ENCODE measurements at places on chromosomes 16 and 17.

GRCh38 chr17:8707332-8708024 is 37.2 kb downstream of the CCDC42 start:
- no peak for DNase-seq

- no peak for DNase-seq
Observed at GRCh38 chr17:76554131-76554530, 14.3 kb downstream of the PRCD start.

DNA sequence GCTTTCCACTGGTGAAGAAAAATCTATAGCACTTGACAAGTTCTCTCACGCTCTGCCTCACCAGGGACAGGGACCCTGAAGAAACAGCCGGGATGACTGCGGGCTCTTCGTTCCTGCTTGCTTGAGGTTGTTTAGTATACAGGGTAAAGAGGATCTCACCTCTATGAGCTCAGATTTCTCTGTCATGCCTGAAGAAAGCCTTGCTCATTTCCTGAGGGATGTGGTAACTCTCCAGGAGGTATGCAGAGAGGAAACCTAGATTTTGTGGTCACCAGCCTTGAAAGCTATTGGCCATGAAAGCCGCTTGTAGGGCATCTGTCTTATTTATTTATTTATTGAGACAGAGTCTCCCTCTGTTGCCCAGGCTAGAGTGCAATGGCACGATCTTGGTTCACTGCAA is 23.2 kb downstream of the USP43 start:
- no peak for DNase-seq

- DNase-seq: no peak
Observed at GRCh38 chr16:162271-162991, 3.3 kb upstream of the HBM start.
